ENCODE measurements at places on chromosomes 1 and 21. TPM values are rescaled to one million over a fixed set of nuclear protein-coding genes. Genes with fewer than 3 reads are reported as not detected.
A peak's percentile ranks its signal among the peaks of the same experiment; 100 is the strongest.

Gene C1orf141
- not detected for total RNA-seq

Gene TRIM46
- 1.6 TPM for total RNA-seq

Gene MAP3K21
- 4.7 TPM for total RNA-seq

Gene SH2D5
- 0.49 TPM for total RNA-seq

Gene CD52
- total RNA-seq: 9.8 TPM

Gene HSD11B1
- 4.1 TPM for total RNA-seq

Gene SIM2
- total RNA-seq: 0.49 TPM

Gene HTR6
- total RNA-seq: not detected

- DNase-seq: no peak
Measured at GRCh38 chr1:234582681-234583301, 27.2 kb downstream of the IRF2BP2 start.

DNA sequence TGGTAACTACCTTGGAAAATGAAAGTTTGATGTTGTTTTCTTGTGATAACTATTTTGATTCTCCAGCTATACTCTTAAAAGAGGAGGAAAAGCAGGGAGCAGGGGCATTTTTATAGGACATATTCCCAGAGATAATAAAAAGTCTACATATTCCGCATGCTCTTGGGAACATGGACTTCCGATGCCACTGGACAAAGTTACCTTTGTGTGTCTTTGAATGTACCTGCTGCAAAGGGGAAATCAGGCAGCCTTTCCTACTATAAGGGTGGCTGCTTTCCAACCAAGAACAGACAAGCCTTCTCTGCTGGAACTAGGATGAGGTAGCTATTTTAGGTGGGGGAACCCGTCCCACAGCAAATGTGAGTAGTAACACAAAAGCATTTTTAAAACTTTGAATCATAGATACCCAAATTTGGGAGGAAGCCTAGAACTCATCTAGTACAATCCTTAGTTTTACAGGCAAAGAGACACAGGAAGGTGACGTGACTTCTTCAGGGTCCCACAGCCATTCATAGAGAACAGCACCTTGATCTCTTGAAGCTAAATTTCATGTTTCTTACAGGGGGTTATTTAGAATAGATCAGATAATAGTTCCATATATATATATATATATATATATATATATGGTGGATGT is 179.9 kb downstream of the FASLG start:
- no peak for DNase-seq

DNA sequence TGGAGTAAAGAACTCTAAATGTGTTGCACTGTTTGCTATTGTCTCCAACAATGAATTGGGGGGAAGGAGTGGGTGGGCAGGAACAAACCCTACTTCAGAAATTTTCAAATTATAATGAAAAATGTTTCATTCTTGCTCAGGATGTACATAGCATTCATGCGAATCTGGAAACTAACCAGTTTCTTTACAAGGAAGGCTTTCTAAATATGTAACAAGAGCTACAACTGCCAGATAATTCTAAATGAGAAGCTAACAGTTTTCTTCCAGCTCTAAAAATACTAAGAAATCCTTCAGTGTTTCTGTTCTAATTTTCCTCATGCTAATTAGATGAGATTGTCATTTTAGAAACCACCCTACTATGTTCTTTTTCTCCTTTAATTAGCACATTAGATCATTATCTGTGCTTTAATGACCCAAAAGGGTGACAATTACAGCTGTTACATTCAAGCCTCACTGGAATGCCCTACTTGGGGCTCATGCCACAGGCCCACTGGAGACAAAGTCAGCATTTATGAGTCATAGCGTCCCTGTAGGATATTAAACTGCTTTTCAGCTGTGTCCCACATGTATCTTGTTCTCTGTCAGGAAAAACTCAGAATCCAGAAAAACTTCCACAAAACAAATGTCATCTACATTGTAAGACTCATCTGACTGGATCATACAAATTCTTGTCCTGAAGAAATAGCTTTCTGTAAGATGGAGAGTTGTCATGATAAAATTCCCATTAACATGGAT is 804.6 kb upstream of the CXADR start:
- no peak for DNase-seq

DNA sequence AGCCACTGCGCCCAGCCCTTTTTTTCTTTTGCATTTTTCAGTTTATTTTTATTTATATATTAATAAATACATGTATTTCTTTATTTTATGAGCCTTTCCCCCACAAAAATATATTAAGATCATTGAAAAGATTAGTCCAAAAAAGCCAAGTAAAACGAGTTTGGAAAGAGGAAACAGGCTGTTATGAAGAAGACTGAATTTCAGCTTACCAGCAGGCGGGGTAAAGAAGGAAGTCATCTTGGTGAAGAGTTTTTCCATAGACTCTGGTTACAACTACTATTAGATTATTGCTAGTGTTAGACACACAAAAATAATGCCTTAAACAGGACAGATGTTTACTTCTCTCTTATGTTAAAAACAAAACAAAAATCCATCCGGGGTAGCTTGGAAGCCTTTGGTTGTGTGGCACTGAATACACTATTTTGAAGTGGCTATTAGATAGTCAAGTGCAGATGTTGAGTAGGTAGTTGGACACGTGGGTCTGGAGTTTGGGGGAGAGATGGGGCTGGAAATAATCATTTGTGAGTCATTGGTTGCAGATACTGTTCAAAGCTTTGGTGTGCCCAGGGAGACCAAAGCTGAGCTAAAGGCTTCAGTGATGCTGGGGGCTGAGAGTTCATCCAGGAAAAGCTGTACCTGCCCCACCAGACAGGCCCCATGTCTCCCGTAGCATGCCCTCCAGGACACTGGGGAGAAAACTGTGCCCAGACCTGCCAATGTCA is 8.7 kb upstream of the LRRC71 start:
- DNase-seq: no peak

- no peak for DNase-seq
Measured at GRCh38 chr1:246447501-246447900, 59.6 kb downstream of the SMYD3 start.

DNA sequence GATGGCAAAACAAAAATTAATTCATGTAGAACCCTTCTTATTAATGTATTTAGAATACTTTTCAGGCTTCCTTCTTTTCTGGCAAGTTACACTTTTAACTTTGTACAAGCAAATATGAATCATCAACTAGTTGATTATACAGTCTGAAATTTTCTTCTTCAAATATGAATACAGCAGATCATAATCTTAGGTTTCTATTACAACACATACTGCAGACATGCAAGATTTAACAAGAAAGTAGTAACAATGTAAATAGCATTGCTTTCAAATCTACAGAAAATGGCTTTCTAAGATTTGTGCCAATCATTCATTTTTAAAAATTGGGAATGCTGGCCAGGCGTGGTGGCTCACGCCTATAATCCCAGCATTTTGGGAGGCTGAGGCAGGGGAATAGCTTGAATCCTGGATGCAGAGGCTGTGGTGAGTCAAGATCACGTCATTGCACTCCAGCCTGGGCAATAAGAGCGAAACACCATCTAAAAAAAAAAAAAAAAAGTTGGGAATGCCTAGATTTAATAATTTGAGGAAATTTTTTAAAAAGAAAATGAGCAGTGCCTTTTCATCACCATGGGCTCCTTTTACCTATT is 68.4 kb upstream of the DPYD start:
- DNase-seq: no peak

- no peak for DNase-seq
Measured at GRCh38 chr21:31283025-31283424, 61.0 kb downstream of the TIAM1 start.

DNA sequence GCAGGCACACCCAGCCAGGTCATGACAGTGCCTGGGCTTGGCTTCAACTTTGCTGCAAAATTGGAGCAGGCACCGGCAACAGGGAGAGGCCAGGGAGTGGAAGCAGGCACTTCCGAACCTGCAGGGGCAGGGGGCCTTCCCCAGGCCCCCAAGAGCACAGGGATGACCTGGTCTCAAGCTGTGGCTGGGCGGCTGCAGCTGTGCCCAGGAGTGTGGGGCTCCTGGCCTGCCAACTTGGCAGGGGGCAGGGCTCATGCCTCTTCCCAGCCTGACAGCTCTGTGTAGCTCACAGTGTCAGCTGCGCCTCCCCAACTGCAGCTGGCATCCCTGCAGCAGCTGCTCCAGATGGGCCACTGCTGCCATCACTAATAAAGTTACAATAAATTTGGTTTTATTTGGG is 51.5 kb upstream of the SCYL3 start:
- no peak for DNase-seq

GRCh38 chr1:36387141-36387949 is 1.6 kb upstream of the STK40 start:
- no peak for DNase-seq

DNA sequence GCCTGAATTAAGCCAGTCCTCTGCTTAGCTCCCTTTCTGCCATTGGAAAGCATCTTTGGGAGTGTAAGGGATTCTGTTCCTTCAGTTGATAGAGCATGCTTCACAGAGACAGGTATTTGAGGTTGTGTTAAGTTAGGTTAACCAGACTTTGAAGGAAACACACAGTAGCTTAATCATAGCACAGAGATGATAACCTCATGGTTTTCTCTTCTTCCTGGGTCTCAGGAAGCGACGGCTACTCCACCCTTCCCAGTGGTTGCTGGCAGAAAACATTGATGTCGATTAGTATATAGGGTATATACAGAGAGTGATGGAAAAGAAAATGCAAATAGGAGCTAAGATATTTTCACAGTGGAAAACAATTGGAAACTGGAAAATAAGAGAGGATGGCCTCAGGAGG is 42.0 kb downstream of the S1PR1 start:
- DNase-seq: no peak

DNA sequence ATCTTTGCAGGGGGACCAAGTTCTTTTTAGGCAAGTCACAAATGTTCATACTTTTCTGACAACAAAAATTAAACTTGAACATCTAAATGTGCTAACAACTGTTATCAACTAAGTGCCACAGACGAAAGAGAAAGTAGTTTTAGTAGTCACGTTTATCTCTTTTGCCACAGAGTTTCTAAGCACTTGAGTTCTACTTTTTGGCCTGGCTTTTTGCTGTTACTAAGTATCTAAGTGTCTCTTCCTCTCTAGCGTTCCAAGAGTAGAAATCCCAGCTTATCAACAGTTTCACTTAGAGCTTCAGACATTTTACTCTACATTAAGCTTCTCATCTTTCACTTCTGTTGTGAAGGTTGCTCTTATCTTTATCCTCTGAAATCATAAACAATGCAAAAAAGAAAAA is 34.2 kb downstream of the GATAD2B start:
- no peak for DNase-seq

- peak; percentile 55 for DNase-seq
Measured at GRCh38 chr21:38798481-38798882, 7.2 kb upstream of the ETS2 start.

DNA sequence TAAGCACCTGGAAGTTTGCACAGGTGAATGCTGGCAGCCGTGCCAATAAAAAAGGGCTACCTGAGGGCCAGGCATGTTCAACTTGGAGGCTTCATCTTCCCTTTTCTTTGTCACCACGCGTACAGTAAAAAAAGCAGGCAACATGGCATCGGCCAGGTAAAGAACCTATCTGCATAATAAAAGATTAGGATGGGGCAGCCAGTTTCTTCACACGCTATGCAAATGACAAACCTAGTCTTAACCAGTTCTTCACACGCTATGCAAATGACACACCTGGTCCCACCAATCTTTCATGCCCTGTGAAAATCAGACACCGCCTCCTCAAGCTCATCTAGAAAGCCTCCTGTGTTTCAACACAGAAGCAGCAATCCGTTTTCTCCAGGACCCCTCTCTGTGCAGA is 413.4 kb downstream of the HLX start:
- no peak for DNase-seq

DNA sequence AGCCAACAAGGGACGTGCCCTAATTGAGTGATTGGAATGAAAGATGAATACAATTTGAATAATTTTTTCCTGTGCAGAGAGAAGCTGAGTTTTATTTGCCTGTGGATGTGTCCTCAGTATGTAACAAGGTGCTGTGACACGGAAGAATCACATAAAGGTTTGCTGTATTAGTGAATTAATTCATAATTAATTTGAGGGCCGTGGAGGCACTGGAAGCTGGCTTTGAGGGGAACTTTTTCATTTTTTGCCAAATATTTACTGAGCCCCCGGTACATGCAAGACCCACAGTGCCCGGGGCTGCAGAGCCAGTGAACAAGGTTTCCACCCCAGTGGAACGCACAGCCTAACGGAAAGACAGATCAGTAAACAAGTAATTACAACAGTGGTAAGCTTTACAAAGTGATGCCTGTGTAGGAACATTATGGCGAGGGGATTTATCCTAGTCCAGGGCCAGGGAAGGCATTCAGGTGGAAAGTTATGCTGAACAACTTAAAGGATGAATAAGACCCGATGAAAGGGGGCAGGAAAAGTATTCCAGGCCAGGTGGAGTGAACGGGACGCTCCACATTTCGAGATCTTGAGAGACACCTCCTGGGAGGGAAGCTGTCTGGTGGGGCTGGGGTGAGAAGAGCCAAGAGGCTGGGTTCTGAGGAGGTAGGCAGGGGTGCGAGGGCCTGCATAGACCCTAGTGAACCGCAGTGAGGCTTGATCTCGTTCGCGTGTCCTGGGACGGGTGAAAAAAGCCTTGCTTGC is 773 bp upstream of the RCC2 start:
- no peak for DNase-seq

Measured in ureter (tissue), 1 donor.